Brain (organoid and tissue), 16 donors: ENCODE measurements at places on chromosomes 3 and 15.

- no peak for DNase-seq
These were observed 46.6 kb downstream of the DPPA2 start for GRCh38 chr3:109269577-109270275.

DNA sequence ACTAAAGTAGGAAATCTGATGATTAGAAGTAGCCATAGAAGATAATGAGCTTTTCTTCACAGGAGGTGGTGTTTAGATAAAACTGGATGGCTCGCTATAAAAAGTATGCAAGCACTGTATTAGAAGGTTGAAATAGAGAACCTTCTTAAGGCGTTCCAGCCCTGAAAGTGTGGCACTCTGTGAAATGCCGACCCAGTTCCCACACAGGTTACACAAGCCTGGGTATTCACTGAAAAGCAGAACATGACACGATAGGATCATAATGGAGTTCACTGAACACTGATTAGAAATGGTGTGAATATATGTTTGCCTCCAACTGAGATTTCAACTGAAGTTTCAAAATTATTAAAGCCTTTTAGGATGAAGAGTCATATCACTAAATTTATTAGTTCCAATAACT is 15.0 kb upstream of the LRRC34 start:
- no peak for DNase-seq

- peak; percentile 65 for DNase-seq
These were observed 421.4 kb downstream of the MECOM start for GRCh38 chr3:169241991-169242707.

- DNase-seq: peak; percentile 52
These were observed 298.9 kb upstream of the RORA start for GRCh38 chr15:61527836-61528580.

DNA sequence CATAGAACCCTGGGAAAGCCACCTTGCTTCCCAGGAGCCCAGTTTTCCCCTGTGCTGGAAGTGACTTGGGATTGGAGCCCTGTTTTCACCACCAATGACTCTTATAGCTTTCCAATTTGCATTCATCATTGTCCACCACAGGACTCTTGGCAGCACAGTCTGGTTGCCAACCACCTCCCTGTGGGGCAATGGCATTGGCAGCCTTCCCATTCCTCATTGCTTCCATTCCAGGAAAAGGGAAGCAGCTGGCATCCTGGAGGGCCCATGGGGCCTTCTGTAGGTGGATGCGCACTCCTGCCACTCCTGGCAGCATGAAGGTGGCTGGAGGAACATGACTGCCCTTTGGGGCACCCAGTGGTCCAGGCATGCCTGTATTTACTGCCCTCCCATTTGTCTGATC is 57.7 kb downstream of the FEM1B start:
- DNase-seq: peak; percentile 72

GRCh38 chr15:48352474-48353072 is 21.3 kb downstream of the DUT start:
- DNase-seq: peak; percentile 82

GRCh38 chr3:105996781-105997180 is 128.0 kb upstream of the CBLB start:
- DNase-seq: no peak

DNA sequence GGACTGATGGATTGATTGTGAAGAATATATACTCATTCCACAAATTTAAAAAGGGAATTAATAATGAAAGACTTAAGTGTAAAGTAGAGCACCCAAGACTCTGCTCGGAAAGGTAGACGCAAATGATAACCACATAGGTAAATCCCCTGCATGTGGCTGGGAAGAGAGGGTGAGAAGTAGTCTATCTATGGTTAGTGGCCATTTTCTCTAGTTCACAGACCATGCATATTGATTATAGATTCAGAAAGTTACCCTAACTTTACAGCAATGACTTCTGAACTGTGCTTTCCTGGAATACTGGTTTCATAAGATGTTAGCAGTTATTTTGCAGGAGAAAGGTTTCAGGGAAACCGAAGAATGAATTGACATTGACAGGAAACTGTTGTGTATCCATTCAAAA is 51.7 kb downstream of the CASR start:
- DNase-seq: no peak

DNA sequence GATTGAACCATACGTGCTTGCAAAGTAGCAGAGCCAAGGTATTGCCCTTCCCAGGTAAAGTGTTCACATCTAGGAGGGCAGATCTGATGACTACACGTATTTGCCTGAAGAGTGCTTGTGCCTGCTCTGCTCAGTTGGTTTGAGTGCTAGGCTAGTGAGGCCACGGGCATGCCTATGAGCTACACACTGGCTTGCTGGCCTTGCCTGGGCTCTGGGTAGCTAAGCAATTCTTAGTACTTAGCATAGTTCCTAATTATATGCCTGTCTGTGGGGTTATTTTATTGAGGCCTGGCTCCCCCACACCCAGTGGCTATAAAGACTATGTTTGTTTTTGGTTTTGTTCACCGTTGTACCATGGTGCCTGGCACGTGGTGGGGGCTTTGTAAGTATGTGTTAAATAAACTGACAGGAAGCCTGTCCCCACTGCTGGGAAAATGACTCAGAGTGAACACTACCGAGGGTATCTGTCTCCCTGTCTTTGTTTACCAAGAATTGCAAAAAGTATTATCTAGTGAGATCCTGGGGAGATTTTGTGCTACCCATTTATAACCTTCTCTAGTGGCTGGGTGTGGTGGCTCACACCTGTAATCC is 72.1 kb upstream of the ETV5 start:
- DNase-seq: no peak

- no peak for DNase-seq
These were observed 1.3 kb upstream of the PPP4R2 start for GRCh38 chr3:72995337-72995736.

DNA sequence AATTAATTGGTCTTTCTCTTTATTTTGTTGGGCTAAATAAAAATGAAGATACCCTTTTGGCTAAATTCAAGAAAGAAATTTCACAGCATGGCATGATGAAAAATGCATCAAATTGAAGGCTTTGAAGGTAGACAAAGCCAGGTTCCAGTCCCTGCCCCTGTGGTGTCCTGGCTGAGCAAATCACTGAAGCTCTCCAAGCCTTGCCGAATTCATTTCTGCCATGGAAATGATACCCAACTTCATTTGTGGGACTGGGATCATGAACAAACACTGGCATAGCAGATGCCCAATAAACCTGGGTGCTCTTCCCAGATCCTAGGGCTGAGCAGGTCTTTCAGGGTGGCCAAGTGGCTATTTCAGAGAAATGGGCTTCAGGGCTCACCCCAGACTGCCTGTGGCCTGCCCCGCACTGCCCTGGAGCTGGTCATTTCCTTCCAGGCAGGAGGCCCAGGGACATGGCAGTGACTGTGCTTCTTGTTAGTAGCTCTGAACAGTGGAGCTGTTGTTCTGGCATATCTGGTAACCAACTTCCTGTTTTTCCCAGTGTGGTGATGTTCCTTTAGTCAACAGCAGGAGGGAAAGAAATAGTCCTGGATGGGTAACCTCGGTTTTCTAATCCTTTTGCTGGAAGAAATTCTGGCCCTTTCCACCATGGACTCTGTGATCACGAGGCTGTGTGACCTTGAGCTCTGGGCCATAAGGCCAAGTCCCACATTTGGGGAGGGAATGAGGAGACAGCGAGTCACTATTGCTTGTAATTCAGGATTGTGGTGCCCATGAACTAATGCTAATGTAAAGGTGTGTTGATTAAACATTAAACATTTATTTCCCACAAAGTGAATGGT is 47.6 kb downstream of the CTDSPL start:
- no peak for DNase-seq

DNA sequence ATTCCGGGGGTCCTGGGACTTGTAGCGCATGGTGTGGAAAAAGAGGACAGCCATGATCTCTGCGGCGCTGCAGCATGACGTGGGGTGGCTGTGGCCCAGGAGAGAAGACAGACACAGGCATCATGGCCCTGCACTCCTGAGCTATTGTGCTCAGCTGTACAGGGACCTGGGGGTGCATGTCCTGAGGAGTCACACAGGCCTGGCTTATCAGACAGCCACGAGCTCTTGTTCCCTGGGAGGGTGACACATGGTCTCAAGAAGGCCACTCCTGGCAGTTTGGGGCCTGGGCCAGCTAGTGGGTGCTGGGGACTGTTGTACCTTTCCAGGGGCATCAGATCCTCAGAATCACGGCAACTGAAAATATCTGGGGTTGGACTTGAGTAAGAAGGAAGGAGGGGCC is 13.7 kb downstream of the TKT start:
- DNase-seq: no peak

GRCh38 chr15:45428491-45428890 is 50.1 kb upstream of the GATM start:
- no peak for DNase-seq

- DNase-seq: no peak
These were observed 7.6 kb downstream of the ANXA2 start for GRCh38 chr15:60390231-60390630.

DNA sequence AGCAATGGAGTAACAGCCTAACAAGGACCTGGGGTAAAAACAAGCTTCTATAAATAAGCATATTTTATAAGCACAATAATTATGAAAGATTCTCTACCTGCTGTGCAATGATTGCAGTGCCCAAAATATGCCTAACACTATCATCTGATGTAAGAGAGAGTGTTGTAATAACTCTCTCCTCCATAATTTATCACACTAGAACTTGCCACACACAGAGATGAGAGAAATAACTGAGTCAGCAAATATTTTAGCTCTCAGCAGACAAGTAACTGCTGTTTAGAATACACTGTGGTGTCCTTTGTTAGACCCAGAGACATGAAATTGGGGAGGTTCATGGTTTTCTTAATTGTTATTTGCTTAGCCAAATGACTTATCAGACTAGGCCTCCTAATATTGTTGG is 105.3 kb upstream of the ACP3 start:
- DNase-seq: no peak

- DNase-seq: peak; percentile 68
These were observed 103.7 kb downstream of the PDZRN3 start for GRCh38 chr3:73520931-73521461.

DNA sequence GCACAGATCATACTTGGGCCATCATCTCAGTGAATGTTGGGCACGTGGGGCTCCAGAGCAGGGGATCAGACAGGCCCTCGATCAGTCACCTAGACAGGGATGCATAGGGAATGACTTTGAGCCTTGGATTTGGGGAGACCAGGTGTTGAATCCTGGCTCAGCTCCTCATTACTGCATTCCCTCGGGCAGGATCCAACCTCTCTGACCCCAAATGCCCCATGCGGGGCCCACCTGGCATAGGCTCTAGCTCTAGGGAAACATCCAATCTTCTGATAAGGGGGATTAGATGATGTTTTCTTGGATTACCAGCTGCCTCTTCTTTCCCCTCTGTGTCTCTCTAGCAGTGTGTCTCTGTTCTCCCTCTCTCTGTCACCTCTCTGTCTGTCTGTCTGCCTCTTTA is 22.7 kb downstream of the LOXL1 start:
- DNase-seq: no peak

GRCh38 chr3:3848923-3849275 is 49.7 kb downstream of the LRRN1 start:
- no peak for DNase-seq

GRCh38 chr3:74676-75243 is 121.8 kb upstream of the CHL1 start:
- DNase-seq: no peak

- no peak for DNase-seq
These were observed 18.4 kb downstream of the KBTBD12 start for GRCh38 chr3:127933396-127933795.

GRCh38 chr15:80580536-80581260 is 114.4 kb upstream of the ABHD17C start:
- no peak for DNase-seq

DNA sequence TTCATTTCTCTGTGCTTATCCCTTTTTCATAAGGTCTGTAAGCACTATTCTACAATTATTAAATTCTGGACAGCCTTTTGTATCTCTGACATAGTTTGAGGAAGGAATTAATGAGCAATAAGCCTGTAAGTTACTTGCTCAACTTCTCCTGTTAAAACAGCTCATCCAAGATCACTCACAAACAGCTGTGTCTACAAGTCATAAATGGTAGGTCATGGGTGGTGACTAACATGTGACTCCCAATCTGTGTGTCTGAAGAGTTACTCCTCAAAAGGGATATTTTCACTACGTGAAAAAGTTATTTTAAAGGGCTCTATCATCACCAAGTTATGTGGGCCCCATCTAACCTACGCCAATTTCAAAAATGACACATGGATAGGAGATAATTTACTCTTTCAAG is 145.2 kb upstream of the CBLB start:
- no peak for DNase-seq

- DNase-seq: no peak
These were observed 130.9 kb downstream of the WDR76 start for GRCh38 chr15:43957724-43958123.

DNA sequence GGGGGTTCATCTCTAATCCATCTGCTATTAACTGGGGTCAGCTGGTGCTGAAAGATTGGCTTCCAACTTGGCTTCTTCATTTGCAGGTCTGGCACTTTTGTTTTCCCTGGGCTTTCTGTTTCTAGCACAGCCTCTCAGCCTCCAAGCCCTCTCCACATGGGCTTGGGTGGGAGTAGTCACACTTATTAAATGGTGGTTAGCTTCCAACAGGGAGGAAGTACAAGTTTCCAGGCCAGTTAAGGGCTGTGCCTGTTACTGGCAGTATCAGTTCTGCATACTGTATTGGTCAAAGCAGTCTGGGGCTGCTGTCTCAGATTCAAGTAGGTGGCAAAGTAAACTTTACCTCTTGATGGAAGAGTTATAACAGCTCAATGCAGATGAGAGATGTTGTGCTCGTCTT is 627.1 kb upstream of the CCDC54 start:
- no peak for DNase-seq

- no peak for DNase-seq
These were observed 43.7 kb downstream of the NMD3 start for GRCh38 chr3:161264852-161265251.

GRCh38 chr3:128585974-128586373 is 64.6 kb downstream of the RPN1 start:
- DNase-seq: no peak

DNA sequence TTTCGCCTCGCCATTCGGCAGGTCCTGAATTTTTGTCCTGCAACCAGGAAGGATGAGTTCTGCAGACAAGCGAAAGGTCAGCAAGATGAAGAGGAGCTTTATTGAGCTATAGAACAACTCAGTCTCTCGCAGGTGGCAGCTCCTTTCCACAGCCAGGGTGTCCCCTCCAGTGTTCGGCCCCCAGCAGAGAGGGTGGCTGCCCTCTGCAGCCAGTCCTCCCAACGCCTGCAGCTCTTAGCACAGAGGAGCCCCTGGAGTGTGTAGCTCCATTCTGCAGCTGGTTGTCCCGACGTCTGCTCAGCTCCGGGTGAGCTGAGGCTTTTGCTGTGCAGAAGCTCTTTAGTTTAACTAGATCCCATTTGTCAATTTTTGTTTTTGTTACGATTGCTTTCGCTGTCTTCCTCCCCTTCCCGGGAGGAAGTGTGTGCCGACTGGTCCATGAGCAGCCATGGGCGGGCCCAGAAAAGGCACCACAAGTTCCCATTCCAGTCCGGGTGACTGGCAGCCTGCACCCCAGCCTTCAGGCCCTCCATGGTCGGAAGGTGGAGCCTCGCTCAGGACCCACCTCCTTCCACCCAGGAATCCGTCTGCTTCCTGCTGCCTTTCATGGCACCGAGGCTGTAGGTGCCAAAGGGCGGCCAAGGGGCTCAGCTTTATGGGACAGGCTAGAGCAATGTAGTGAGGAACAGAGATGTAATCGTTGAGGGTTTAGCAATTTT is 497.8 kb upstream of the CNTN4 start:
- no peak for DNase-seq

GRCh38 chr15:40118473-40118872 is 9.8 kb upstream of the BMF start:
- DNase-seq: no peak
